Fibroblast of skin of left biceps (primary cell): ENCODE measurements at places on chromosomes 1 and 21.

DNA sequence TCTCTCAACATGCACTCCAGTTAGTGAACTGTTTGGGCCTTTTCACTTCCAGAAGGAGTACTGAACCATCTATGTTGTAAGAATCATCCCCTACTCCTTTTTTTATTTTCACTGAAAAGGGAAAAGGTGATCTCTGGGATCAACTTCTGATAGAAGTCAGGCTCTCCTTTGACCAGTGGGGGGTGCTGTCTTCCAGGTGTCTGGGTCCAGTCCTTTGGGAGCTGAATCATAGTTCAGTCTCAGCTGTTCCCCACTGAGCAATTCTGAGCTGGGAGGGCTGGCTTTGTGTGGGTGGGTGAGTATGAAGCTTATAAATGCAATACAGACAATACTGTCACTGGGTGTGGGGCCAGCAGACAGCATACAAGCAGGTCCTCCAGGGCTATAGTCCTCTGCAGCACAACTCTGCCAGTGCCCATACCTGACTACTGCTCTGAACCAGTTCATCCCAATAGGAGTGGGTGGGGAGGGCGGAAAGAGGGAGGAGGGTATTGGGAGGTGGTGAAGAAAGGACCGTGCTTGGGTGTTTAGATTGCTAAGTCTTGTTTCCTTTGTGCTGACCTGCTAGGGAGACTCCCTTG lies 12.5 kb upstream of the SARS1 start:
- peak; percentile 62 for DNase-seq

GRCh38 chr1:36534711-36535412 lies 52.1 kb upstream of the CSF3R start:
- DNase-seq: no peak

DNA sequence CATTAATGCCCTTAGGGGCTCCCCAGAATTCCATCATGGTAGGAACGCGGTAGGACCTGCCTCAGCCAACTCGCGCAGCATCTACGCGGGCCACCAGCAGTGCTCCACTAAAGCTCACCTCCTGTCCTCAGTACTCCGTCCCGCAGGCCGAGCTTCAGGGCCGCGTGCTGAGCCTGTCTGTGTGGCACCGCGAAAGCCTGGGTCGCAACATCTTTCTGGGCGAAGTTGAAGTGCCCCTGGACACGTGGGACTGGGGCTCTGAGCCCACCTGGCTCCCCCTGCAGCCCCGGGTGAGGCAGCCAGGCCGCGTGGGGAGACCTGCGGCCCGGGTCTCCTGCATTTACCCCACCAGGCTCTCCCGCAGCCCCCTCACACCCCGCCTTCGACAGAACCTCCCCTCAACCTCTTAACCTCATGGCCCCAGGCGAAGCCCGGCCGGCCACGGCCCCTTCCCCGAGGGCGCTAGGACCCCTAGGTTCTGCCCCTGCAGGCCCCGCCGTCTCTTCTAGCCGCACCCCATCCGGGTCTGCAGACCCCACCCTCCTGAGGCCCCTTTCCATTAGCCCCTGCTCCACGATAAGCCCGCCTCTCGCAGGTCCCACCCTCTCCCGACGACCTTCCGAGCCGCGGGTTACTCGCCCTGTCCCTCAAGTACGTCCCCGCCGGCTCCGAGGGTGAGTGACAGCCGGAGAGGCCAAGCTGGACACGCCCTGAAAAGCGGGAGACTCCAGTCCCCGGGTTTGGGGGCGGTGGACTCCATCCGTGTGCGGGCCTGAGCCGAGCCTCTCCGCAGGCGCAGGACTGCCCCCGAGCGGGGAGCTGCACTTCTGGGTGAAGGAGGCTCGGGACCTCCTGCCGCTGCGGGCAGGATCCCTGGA lies 9.1 kb downstream of the SYTL1 start:
- DNase-seq: no peak

DNA sequence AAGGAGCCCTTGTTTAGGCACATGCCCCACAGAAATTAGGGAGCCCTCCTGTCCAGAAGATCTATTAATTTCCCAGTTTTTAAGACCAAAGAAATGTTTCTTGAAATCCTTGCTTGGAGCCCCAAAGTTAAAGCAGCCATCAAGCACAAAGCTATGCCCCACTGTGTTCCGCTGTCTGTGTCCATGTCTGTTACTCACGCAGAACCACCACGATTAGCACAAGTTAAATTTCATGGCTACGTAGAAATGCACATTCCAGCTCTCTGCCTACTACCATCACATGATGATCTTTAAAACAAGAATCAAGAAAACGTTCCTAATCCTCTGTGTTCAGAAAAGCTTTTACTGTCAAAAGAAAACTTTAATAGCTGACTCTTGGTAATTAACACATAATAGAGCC lies 238.5 kb downstream of the RERE start:
- no peak for DNase-seq

GRCh38 chr1:153202006-153202405 lies 1.2 kb upstream of the LELP1 start:
- DNase-seq: no peak

DNA sequence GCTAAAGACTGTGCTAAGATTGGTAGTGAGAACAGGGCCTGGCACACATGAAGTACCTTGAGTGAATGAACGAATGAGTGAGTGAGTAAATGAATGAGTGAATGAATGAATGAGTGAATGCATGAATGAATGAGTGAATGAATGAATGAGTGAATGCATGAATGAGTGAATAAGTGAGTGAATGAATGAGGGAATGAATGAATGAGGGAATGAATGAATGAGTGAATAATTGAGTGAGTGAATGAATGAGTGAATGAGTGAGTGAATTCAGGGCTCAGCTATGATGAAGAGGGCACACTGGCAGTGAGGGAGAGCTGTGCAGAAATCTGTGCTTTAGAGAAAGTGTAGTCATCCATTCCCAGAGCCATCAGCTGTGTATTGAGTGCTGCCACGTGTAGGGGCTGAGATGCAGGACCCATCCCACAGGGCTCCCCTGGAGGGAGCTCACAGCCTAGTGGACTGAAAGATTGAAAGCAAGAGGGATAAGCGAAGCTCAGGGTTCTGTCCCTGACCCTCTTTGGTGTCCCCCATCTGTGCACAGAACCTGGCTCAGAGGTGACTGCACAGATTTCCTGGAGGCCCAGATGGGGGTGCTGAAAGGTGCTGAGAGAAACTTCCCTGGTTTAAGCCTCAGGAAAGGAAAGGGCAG lies 217.9 kb upstream of the VAMP3 start:
- no peak for DNase-seq

DNA sequence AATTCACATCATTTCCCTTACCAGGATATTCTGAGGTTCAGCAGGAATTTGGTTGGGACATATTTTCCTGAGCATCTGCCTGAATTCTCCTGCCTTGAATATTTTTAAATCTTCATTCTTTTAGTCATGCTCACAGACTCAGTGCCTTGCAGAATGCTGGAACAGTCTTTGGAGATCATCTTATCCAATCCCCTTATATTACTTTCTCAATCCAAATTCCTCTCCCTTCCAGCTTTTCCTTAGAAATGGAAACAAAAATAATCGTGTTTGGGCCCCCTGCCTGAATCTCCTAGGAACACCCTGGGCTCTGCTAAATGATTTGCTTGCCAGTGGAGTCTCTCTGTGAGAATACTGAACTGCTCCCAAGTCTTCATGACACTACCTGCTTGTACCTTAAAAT lies 38.4 kb downstream of the LHX8 start:
- DNase-seq: no peak

DNA sequence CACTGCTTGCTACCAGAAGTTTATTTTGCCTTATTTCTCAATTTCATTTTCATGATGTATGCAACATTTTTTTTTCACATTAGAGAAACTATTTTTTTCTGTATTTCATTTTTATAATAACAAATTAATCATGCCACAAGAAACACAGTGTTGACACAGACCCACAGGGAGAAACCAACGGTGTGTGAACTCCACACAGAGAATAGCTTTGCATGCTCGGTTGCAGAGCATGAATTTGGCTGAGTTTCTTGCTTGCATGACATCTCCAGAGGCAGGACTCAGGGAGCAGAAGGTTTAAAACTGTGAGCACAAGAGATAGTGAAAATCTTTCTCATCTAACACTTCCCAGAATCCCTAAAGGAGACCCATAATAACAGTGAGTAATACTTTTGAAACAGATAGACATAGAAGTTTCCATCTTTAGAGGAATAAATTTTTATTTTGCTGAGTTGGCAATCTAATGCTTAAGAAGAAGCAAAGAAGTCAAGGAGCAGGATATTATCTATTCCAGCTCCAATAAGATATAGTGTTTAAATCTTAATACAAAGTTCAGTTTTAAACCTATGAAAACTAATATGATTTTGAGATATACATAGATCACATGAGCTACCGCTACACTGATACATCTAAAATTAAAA lies 890.9 kb downstream of the MRPL39 start:
- DNase-seq: peak; percentile 56

GRCh38 chr1:196558411-196558810 lies 49.8 kb downstream of the KCNT2 start:
- peak; percentile 21 for DNase-seq

GRCh38 chr1:86854352-86854751 lies 59.6 kb downstream of the SELENOF start:
- DNase-seq: no peak

GRCh38 chr1:31007462-31007991 lies 58.0 kb downstream of the PUM1 start:
- DNase-seq: peak; percentile 78
